ENCODE measurements at places on chromosomes 12 and 14.
A peak's percentile ranks its signal among the peaks of the same experiment; 100 is the strongest.

DNA sequence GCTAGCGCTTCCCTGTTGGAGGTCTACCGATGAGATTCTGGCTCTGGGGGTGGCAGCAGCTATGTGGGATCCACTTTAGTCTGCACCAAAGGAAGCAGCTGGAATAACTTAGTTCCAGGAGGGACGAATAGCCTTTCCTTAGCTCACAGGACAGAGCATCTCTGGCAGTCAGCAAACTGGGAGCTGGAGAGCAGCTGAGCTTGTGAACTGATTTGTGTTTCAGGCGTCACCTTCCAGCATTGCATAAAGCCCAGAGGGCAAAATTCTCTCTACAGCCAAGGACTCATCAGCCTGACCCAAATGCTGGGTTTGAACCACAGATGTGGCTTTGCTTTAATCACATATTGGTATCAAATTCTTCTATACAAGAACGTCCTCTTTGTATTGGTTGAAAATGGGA lies 81.9 kb upstream of the PELI2 start:
- no peak for DNase-seq
- H3K27ac ChIP-seq: no peak overlapping the region
- no peaks in the 10 kb centered on the region for H3K4me1 ChIP-seq
- no peaks in the 10 kb centered on the region for H3K27me3 ChIP-seq

GRCh38 chr12:65826353-65827171 lies 2.3 kb downstream of the HMGA2 start:
- peak overlapping the region; percentile 90 for H3K4me3 ChIP-seq
- no peaks in the 10 kb centered on the region for H3K27me3 ChIP-seq
- H3K4me1 ChIP-seq: peaks cover 58% of the 10 kb centered on the region
- H3K27ac ChIP-seq: peak overlapping the region; percentile 96

GRCh38 chr14:23209651-23210423 lies 26.4 kb upstream of the SLC7A8 start:
- H3K36me3 ChIP-seq: no peaks in the 10 kb centered on the region
- DNase-seq: no peak
- H3K4me3 ChIP-seq: no peak overlapping the region
- no peak overlapping the region for H3K27ac ChIP-seq

DNA sequence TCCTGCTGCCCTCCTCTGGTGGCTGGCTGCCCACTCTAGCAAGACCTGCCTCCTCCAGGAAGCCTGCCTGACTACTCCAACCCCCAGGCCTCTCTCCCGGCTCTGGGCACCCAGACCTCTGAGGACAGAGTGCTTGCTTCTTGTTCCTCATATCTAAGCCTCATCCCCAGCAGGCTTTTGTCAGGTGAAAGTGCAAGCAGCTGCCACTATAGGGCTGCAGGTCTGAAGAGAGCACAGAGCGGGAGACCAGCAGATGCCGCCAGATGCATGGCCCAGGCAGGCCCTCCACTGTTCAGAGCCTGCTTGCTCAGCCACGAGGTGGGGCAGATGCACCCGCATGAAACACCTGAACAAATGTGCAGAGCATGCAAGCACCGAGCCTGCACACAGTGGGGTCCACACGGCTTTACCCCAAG lies 73.0 kb downstream of the SERPINA3 start:
- H3K27ac ChIP-seq: no peak overlapping the region
- peaks cover 4% of the 10 kb centered on the region for H3K4me1 ChIP-seq
- H3K4me3 ChIP-seq: no peak overlapping the region

- H3K27me3 ChIP-seq: no peaks in the 10 kb centered on the region
- no peak overlapping the region for H3K27ac ChIP-seq
- H3K4me3 ChIP-seq: no peak overlapping the region
These were observed 98.1 kb downstream of the GALC start for GRCh38 chr14:87894920-87895319.
